Frontal cortex (tissue), 4 donors: ENCODE measurements at places on chromosomes 5 and 9.
A peak's percentile ranks its signal among the peaks of the same experiment; 100 is the strongest.

- no peak for DNase-seq
Observed at GRCh38 chr9:95249986-95250385, 67.5 kb downstream of the FANCC start.

- no peak for DNase-seq
Observed at GRCh38 chr9:85723215-85723614, 18.5 kb downstream of the AGTPBP1 start.

GRCh38 chr5:154721481-154722058 is 33.6 kb upstream of the LARP1 start:
- no peak for DNase-seq

DNA sequence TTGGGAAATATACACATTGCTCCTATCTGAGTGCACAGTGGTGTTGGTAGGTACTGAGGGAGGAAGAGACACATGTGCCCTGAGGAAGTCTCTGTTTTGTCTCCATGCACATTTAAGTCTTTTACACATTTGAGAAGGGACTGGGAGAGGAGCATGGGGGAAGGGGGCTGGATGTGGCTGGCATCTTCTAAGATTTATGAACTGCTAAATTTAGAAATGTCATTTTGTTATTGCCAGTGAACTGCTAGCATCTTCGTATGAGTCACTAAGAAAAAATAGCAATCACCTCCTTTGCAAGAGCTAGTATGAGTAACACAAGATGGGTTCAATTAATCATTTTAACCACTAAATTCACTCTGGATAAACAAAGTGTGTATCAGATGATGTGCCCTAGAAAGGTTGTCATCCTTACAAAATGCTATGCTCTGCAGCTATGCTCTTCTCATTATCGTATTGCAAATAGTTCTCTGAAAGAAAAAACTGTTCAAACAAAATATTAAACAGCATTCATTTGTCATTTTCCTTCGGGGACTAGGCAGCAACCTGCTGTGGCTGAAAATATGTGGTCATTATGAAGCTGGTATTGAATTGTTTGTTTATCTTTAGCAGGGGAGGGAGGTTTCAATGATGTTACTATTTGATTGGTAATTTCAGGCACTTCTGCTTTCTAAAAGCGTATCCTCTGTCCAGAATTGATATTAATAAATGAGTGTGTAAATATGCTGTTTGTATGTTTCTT is 236.5 kb downstream of the DMRTA1 start:
- DNase-seq: peak; percentile 1

GRCh38 chr5:62268234-62268633 is 37.8 kb upstream of the KIF2A start:
- DNase-seq: no peak

DNA sequence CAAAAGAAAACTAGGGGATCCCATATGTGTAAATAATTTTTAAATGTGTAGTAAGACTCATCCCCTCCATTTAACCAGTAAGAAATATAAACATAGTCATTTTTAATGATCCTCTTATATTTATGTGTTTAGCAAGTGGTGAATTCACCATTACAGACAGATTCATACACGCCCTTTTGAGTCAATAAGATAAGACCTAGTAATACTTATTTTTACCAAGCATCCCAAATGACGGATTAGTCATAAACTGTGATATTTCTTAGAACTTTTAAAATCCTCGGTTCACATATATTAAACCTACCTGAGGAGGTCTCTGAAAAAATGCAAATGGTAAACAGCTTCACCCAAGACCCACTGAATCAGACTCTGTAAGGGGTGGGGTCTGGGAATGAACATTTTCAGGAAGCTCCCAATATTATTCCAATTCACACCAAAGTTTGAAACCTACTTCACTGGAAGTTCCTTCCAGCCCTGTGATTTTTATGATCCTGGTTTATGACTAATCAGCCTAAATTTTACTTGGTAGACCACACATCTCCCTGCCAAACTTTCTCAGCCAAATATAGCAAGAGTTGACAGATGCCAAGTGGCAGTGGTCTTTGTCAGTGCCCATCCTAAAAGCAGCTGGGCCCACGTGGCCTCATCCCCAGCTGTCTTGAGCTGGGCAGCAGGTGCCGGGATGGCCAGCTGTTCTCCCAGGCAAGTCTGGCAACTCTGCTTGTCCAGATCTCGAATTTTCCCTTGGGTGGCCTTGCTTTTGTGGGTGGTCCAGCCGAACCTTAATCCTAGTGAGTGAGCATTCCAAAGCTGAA is 559.0 kb upstream of the RGMB start:
- no peak for DNase-seq

- no peak for DNase-seq
Observed at GRCh38 chr5:146758938-146759337, 119.6 kb downstream of the PPP2R2B start.

DNA sequence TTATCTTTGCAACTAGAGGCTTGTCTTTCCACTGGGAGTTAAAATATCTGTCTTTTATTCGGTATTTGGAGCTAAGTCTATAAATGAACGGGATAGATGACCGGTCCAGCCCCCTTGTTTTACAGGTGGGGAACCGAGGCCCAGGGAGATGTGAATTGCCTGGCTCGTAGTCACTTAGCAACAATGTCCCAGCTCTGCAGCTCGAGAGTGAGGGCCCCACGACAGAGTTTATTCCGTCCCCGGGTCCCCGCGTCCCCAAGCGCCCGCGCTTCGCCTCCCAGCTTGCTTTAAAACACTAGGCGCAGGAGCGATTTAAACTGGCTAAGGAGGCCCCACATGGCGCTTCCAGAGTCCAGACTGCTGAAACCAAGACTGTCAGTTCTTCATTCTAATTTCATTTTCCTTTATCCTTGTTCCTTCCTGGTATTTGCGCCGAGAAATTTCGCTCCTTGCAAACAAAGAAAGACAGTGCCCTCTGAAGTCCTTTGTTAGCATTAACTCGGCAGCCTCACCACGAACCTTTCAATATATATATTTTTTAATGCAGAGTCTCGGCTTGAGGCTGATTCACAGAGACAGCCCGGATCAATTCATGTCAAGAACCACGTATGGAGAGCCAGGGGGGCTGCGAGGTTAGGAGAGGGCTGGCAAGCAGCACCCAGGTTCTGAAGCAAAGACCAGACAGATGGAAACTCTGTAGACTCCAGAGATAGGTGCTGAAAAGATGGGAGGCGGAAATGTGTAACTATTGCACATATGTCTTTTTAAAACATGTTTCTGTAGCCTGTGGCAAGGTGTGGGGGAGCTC is 1.4 kb upstream of the ENC1 start:
- DNase-seq: no peak

DNA sequence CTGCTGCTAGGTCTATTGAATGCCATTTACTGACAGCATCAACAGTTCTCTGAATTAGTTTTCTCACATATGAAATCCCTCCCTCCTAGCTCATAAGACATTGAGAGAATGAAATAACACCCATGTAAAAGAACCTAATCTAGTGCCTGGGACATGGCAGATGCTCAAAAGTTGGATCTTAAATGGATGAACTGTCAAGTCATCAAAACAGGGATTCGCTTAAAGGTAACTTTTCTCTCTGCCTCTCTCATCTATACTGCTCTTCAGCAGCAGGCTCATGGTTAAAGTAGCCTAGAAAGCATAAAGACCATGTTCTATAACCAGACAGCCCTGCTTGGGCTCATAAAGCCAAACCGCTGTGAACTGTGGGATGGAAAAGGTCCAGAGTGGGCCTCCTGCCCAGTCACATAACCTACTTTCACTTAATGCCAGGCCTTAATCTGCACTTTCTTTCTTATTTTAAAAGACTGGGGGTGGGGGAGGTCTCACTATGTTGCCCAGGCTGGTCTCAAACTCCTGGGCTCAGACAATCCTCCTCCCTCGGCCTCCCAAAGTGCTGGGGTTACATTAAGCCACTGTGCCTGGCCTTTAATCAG is 3.7 kb downstream of the TMEM245 start:
- no peak for DNase-seq

GRCh38 chr9:114258218-114258617 is 64.7 kb upstream of the ORM1 start:
- no peak for DNase-seq

- DNase-seq: no peak
Observed at GRCh38 chr5:135038205-135038812, 4.3 kb upstream of the PITX1 start.

GRCh38 chr5:173688703-173689102 is 72.3 kb upstream of the BOD1 start:
- DNase-seq: no peak

DNA sequence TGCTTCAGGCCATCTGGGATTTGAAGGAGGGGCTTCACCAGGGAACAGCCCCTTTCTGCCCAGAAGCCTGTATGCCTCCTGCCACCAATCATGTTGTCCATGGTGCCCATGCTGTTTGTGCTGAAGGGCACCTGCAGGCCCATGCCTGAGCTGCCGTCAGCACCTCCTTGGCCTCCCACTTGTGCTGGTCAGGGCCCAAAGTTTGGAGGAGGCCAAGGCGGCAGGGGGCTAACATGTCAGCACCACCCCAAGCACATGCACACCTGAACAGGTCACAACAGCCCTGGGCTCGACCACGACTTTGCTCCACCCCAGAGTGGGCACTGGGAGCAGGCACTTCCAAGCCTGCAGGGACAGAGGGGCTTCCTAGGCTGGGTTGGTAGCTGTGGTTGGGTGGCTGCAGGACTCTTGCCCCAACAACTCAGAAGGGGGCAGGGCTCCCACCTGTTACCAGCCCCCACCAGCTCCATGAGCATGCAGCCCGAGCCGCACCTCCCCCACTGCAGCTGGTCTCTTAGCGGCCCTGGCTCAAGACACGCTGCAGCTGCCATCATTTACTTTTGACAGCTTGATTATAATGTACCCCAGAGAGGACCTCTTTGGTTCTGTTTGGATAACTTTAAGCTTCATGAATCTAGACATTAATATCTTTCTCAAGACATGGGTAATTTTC is 19.8 kb upstream of the NFIL3 start:
- no peak for DNase-seq

- DNase-seq: no peak
Observed at GRCh38 chr5:36066001-36066539, 612 bp downstream of the UGT3A2 start.

- DNase-seq: no peak
Observed at GRCh38 chr5:178236679-178237078, 4.1 kb upstream of the PHYKPL start.

GRCh38 chr5:2178528-2178927 is 295.8 kb upstream of the IRX4 start:
- DNase-seq: no peak

DNA sequence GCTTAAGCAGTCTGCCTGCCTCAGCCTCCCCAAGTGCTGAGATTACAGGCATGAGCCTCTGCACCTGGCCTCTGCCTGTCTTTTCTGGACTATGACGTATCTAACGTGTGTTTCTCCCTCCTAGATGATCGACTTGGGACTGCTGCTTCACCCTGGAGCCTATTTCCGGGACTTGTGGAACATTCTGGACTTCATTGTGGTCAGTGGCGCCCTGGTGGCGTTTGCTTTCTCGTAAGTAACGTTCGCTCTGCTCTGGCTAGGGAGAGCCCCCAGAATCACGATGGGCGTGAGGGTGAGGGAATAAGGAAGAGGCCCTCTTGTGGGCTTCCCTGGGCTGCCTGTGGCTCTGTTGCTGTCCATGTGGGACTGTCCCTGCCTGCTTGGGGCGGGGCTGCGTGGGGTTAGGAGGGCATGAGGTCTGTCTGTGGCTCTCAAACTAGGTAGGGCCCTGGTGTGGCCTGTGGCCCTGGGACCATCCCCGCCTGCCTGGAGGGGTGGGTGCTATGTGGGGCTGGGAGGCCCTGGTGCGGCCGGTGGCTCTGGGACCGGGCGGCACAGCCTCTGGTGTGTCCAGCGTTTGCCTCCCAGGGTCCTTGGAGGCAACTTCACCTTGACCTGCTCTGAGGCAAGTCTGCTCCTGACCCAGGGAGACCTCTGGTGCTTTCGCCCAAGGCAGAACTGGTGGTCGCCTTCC is 171.7 kb downstream of the CACNA1B start:
- DNase-seq: no peak

- no peak for DNase-seq
Observed at GRCh38 chr5:52943808-52944207, 45.3 kb upstream of the ITGA2 start.

DNA sequence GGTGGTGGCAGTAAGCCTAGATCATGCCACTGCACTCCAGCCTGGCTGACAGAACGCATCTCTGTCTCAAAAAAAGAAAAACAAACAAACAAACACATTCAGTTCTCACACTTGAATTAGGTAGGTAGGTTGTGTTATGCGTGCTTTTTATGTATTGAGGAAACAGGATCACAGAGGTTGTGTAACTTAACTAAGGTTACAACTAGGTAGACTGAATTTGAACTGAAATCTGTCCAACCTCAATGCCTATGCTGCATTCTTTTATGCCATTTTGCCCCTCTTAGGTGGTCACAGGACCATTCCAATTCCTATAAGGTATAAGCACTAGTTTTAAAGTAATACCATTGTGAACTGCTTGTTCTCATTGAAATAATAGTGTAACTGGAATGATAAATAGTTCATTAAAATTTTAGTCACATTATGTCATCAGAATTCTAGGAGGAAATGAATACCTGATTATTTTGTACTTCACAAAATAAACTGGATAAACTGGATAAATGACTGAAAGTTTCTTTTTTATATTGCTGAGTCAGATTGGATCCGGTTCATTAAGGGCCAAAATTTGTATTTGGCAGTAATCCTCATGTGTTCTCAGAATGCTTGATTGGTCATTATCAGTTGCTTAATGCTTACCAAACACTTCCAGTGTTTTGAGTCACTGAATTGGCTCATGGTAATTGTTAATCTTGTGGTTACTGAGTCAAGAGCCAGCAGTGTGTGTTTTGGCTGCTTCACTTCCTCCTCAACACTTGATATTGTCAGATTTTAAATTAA is 7.1 kb downstream of the UBAP1 start:
- DNase-seq: peak; percentile 13

GRCh38 chr5:102856389-102856777 is 101.3 kb downstream of the PAM start:
- no peak for DNase-seq

- DNase-seq: no peak
Observed at GRCh38 chr5:1094670-1095190, 17.1 kb downstream of the SLC12A7 start.

- DNase-seq: no peak
Observed at GRCh38 chr5:178083922-178084321, 29.4 kb upstream of the N4BP3 start.

DNA sequence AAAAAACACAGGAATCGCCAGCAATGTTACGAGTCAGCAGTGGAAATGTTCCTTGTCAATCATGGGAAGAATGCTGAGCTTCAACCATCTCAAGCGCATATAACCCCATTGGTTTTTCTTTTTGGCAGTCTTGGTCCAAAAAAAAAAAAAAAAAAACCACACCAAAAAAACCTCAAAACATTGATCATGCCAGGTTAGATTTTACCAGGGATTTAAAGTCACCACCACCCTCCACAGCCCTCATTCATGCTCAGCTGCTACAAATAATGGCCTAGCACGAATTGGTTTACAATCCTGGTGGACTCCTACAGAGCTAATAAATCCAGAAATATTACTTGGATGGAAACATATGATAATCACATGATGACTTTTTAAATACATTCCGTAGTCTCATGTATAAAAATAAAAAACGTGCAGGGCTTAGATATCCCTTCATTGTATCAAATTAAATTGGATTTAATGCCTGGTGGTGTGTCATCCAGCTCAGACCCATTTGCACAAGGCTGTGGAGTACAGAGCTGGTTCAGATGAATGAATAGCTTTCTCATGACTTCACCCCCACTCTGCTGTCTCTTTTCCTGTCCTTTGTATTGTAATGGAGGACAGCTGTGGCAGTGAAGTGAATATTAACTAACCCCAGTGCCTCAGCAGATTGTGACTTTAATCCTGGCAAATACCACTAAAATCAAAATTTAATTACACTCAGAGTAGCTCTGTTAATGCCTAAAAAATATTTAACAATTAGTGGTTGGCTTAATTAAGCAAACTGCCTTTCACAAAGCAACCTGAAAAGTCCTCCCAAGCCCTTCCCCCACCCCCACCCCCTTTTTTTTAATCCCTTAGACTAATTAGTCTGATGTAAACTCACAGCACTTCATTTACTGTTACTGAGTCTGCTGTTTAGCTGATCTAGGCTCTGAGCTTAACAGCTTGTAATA is 626.5 kb upstream of the ZNF608 start:
- peak; percentile 52 for DNase-seq
